ENCODE measurements at places on chromosomes 3 and 15.

- no peak for DNase-seq
Measured at GRCh38 chr3:171123915-171124314, 97.4 kb upstream of the SLC2A2 start.

DNA sequence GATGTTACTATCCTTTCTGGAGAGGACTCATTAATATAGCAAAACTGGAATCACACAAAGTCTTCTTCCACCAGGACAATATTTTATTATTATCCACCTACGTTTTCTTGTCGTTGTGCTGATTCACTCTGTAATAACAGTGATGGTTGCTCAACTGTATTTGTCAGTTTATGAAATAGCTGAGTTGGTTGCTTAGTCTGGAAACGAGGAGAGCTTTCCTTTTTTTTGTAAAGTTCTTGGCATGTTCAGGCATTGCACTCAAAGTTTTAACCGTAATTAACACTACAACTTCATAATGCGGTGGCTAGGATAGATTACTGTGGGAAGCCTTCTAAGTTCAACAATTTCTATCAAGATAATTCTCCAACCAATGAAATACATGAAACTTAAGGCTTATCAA is 131.2 kb downstream of the RAP2B start:
- DNase-seq, result no peak

DNA sequence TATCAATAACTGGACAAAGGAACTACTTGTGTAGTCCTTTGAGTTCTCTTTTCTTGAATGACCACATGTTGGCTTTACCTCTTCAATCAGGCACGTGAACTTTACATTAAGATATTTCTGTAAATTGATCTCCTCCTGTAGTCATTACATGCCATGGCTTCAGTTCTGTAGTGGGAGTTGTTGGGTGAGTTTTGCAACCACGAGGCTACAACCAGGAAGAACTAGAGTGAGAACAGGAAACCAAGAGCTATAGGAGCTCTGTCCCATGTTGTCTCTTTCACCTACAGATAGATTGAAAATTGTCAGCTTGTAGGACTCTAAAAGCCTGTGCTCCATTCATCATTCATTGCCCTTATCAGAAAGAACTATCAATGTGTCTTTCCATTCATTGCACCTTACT is 2.0 kb downstream of the RSRC1 start:
- no peak for DNase-seq

- DNase-seq, result no peak
Measured at GRCh38 chr3:131544557-131544956, 41.8 kb upstream of the MRPL3 start.

DNA sequence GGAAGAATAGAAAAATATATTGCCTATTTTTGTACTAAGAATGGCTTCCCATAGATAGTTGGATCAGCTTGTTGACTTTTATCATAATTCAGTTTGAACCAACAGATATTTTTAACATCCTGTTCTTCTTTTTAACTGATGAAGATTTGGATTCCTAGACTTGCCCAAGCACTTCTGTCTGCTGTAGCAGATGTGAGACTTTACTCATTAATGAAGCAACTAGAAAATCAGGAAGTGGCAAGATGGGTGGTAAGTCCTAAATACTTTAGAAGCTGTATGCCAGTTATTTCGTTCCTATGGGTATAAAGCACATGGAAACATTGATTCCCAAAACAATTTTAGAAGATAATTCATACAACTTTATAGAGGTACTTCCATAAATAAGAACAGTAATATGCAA is 8.4 kb downstream of the PIGB start:
- no peak for DNase-seq

DNA sequence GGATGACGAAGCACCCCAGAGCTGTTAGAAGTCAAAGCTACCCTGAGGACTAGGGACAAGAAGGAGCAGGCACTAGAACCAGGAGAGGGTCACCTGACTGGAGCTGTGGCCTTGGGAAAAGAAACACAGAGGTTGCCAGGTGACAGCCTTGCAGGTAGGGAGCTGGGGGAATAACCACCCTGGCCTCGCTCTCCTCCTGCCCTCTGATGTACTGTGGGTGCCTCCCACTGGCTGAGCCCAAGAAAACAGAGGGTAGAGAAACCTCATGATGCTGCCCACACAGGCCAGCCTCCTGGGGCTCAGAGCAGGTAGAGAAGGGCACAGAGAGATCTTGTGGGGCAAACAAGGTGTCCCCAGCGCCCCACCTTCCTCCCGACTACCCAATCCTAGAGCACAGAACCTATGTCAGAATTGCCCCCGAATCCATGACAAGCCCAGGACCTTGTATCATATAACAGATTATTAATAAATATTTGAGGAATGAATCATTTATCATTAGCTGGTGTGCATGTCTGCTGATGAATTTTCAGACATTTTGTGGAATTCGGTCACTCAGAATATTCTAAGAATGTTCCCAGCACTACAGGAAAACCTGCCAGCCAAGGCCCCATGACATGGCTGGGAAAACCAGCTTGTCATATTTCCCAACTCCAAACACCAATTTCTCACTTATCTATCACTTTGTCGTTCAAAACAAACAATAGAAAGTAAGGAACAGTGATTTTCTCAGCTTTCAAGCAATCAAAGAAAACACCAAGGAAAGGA is 59.8 kb upstream of the MEX3B start:
- no peak for DNase-seq

DNA sequence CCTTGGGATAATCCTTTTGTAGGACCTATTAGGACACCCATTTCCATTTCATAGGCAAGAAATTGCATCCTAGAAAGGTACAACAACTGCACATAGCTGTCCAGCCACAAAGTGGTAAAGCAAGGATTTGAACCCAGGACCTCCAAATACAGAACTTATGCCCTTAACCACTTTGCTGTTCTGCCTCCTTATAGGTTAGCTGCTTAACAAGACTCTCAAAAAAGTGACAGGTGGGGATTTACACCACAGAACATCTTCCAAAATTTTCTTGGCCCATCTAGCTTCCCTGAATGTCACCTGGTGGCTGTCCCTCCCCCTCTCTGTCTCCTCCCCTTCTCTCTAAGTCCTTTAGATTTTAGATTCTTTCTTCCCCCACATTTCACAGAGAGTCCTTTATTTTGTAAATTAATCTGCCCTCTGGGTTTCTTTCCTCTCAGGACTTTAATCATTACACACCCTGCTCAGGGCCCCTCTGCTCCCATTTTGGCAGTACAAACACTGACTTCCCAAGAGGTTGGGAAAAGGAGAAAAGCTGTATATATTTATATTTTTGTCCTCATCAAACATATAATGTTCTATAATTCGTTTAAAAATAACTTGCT is 120.6 kb downstream of the CPNE4 start:
- no peak for DNase-seq

GRCh38 chr3:29408676-29409075 is 127.8 kb downstream of the RBMS3 start:
- no peak for DNase-seq

DNA sequence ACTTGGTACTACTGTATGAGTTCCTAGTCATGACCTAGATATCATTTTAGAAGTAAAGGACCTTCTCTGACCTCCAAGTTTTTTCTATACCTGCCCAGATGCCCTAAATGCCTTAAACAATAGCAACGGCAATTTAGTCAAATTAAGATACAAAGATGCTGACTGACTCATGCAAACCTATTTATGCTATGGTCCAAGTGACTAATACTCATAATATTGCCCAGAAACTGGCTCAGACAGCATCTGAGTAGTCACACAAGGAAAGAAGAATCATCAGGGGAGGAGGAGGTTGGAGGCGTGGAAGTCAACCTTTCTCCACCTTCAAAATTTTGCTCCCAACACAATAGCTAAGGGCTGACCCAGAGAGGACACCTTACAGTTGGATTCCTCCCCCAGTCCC is 6.8 kb downstream of the FYCO1 start:
- no peak for DNase-seq

DNA sequence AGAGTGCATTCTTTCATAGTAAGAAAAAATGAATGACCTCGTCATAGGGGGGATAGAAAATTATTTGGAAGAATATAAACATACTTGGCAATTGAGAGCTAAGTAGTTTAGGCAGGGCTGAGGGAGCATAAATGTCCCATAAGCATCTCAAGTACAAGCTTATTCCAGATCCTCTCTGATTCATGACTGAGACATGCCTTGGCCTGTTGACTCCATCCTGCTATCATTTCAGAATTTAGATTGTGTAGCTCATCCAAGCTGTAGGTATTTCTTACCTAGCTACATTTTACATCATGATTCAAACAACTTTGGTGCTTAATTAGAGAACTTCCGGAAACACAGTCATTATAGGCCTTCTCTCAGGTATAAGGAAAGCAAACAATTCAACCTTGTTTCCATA is 12.3 kb downstream of the POGLUT1 start:
- DNase-seq, result no peak

DNA sequence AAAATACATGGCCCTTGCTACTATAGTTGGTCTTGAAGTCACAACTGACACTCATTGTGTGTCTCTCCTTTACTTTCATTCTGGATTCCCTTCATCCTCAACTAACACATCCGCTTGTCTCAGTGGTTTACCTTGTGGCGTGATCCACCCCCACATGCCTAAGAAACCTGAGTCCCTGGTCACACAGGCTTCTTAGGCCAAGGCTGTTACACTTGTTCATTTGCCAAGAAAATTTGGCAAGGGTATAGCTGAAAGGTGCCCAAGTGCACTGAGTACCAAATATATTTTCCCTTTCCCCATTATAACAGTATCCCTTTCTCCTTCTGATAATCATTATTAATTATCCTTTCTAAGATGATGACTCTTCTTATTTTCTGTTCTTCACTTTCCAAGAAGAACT is 207.6 kb upstream of the STAC start:
- no peak for DNase-seq

GRCh38 chr3:147304756-147305155 is 101.6 kb downstream of the ZIC4 start:
- no peak for DNase-seq

DNA sequence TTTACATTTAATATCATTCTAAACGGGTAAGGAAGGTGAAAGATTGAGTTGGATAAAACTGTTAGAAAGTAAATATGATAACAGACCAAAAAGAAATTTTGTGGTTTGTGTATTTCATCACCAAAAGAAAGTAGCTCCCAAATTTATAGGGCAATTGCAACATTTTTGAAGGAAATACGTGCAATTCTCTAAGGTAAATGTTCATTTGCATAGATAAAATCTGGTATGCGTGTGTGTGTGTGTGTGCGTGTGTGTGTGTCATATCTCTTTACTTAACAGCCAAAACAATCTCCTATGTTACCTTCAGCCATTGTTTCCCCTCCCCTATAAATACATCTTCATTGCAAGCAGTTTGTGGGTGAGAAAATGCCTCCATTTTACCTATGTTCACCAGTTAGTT is 208.4 kb downstream of the TNIK start:
- no peak for DNase-seq

GRCh38 chr15:95937128-95937528 is 393.4 kb upstream of the NR2F2 start:
- DNase-seq, result no peak

- no peak for DNase-seq
Measured at GRCh38 chr3:149251186-149251585, 29.6 kb upstream of the CP start.

DNA sequence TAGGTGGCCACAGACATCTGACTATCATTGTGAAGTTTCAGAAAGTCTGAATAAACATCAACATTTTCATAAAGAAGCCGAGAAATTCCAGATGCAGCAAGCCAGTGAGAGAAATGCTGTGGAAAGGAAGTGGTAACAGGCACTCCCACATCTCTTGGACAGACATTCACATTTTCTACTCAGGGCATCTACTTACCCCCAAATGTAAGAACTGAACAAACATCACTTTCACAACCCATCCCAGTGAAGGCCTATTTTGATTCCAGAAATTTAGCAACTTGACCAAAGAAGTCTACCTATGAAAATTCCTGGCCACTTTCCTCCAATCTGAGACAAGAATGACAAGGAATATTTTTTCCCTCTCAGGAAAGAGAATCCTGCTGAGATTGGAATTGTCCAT is 224.8 kb upstream of the DCBLD2 start:
- no peak for DNase-seq

DNA sequence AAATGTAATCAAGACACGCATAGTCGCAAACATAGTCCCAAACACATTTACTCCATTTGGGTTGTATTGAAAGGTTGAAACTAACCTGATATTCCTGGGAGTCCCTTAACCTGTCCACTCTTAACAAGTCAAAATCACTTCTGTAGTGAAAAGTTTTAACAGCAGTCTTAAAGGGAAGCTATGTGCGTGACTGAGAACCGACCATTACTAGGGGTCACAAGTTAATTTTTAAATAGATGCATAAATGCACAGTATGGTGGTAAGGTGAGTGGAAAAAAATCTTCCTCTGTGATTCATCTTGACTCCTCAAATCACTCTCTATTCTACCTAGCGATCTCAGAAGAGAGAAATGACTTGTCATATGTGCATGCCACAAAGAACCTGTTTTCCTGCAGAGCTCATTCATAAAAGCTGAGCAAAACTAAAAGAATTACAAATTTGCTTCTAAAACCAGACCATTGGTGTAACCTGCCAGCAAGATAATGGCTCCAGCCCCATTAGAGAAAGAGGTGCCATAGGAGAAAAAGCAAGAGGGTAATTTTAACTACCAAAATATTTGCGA is 4.8 kb downstream of the GPR15 start:
- no peak for DNase-seq

DNA sequence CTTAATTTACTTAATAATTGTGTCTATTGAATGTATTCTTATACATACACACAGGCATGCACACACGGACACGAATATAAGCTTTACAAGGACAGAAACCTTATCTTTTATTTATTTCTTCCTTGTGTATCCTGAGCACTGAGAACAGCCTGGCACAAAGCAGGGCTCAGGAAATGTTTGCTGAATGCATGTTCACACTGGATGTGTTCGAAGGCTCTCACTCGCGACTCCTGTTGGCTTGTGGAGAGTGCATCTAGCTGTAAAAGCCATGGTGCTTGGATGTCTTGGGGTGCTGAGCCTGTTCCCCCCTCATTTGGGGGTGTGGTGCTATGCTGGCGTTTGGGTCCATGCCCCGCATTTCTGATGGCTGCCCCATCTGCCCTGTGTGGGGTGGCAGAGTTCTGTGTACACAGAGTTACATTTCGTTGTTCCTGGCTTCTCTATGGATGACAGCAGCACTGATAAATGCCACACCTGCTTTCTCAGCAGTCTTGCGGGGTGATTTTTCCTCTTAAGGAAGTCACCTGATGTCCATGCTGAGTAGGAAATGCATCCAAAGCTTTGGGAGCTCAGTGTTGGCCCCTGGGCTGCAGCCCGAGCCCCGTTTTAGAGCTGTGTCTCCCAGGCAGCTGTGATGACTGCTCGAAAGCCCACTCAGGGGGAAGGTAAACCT is 148.5 kb downstream of the IGF1R start:
- no peak for DNase-seq
